ENCODE measurements at places on chromosomes 13 and 19.

DNA sequence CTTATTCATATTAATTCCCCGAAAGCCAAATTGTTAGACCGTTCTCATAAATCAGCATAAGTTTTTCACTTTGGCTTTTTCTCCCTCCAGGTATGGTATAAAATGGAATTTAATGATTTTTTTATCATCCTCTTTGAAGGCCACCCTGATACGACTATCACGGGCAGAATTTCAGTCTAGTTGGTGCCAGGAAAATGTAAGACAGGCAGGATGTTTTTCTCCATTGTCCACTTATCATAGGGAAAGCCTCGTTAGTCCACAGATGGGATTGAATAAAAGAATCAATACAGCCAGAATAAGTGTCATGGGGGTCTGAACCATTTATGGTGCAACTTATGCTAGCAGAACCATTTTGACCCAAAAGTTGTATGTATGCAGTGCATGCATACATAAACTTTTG, 566.0 kb upstream of the ARGLU1 start:
- no peak for DNase-seq

- no peak for DNase-seq
Measured at GRCh38 chr13:114018461-114019055, 44.7 kb upstream of the C13orf46 start.

GRCh38 chr19:10292206-10292788, 2.5 kb downstream of the ICAM5 start:
- DNase-seq, result peak; percentile 70

GRCh38 chr19:51147663-51148062, 5.6 kb downstream of the SIGLEC7 start:
- no peak for DNase-seq

- no peak for DNase-seq
Measured at GRCh38 chr19:13909430-13909829, 3.4 kb downstream of the CC2D1A start.
